ENCODE measurements at places on chromosomes 2 and 18.

DNA sequence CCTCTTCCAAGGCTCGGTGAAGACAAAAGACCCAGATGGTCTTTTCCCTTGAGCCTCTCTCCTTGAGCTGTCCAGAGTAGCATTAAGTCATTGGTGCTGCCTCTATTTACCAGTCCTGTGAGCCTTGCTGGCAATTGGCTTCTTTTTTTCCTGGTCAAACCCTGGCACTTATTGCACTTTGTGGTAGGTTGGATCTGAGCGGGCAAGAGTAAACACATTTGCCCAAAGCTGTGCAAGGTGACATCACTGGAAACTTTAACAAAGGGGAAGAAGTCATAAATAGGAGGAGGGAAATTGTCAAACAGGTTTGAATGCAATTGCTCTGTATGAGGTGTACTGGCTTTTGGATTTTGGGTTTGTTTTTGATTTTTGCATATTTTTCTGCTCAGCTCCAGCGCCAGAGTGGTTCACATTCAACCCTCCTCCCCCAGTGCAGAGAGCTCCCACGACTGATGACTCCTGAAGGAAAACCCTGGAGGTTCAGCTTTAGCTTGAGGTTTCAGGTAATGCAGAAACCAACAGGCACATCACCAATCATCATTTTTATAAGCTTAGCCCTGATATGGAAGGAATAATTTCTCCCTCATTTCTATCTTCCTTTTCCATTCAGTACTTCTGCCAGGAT, 8.3 kb downstream of the KCNE4 start:
- DNase-seq = no peak

- DNase-seq = no peak
Observed at GRCh38 chr2:200693836-200694470, 108.1 kb downstream of the AOX1 start.

DNA sequence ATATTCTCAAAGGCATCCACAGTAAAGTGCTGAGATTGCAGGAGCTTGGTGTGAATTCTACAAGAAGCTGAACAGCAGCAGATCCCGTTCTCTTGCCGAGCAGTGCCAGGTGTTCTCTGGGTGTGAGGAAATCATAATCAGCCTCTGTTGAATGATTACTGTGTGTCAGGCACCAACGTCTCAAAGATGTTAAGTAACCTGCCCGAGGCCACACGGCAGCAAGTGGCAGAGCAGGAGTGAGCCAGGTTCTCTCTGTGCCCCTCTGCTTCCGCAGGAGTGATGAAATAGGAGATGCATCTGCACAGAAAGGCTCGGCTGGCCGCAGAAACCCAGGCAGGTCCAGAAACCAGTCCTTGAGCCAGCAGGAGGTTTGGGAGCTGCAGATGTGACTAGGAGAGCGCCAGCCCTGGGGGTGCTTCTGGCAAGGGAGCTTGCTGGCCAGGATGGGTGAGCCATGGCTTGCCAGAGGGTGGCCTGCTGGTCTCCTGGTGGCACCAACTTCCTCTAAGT, 68.4 kb downstream of the COPS7B start:
- no peak for DNase-seq

- no peak for DNase-seq
Observed at GRCh38 chr2:24315669-24316068, 44.7 kb downstream of the ITSN2 start.

DNA sequence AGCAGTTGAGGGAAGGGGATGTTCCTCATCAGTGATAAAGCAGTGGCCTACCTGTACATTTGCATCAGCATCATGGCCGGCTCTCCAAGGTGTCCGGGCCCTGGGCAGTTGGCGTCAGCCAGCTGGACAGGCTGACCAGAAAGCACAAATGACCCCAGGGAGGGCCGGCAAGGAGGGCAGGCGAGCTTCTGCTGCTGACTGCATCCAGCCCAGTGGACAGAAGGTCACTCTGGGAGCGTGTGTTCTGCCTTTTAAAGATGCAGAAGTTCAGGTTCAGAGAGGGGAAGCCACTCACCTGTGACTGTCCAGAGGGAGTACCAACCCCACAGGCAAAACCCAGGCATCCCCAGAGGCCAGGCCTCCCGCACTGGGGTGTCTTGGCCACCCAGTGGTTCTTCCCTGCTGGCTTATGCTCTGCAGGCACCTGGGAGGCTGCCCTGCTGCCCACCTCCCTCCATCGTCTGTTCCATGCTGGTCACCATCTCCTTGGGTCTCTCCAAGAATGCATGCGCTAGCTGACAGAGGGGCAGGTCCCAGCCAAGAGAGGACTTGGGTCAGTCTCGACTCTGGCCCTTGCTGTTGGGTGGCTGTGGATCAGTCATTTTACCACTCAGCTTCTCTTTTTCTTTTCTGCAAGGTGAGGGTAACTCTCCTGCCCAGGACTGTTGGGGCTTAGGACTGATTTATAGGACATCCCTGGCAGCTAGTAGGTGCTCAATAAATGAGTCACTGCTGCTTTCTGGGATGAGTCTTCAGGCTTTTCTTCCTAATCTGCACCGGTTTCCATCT, 89.9 kb downstream of the INHBB start:
- DNase-seq = no peak

DNA sequence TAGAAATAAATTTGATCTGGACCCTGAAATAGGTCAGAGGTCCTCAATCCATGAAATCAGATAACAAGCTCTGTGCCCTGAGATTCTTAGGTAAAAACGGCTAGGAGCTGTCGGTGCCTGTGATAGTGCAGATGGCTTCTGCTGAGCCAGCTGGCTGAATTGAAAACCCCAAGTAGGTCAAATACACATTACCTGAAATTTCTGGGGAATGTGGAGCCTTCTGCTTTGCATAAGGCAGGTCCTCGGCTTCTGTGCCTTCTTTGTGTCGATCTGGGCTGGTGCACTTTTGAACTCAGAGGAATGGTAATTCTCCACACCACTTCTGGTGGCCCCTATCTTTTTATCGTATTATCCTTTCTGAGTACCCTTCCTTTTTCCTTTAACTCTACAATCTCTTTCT, 66.6 kb downstream of the CNTNAP5 start:
- no peak for DNase-seq

GRCh38 chr2:235936493-235936892, 231.7 kb downstream of the GBX2 start:
- DNase-seq = no peak

Data from foreskin melanocyte (primary cell).